ENCODE measurements at places on chromosomes 5 and 9.

DNA sequence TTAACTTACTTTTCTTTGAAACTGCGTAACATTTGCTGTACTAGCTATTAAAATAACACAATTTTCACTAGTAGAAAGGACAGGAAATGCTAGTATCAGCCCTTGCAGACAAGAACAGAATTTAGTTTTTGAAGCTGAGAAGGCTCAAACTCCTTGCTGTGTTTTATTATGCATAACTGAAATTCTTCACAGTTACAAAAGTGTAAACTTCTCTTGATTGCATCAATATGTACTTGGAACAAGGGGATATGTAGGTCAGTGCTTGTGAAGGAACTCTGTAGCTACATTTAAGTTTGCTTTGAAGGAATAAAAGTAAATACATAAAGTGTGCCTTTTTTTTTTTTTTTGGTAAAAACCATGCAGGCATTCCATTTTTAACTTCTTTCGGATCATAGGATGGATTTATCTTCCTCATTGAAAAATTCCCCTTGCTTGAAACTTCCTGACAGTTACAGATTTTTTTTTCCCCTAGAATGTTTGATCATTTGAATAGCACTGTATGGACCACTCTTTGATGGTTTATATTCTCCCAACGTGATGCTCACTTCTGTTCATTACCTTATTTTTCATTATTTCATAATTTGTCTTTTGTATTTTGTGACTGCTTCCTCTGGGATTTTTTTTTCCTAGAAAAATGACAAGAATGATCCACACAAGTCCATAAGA, 94.9 kb upstream of the DAB2 start:
- DNase-seq, result no peak

- no peak for DNase-seq
Observed at GRCh38 chr5:66113160-66113559, 30.9 kb upstream of the SREK1 start.

DNA sequence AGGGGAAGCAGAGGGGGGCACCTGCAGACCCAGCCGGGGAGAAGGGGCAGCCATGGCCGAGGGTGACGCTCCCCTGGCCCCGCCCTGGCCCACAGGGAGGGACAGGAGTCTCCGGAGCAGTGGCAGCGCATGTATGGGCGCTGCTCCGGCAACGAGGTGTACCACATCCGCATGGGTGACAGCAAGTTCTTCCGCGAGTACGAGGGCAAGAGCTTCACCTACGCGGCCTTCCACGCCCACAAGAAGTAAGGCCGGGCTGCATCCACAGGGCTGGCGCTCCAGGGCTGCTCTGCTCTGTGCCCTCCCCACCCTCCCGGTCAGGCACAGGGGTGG, 68.2 kb downstream of the KCNT1 start:
- no peak for DNase-seq

DNA sequence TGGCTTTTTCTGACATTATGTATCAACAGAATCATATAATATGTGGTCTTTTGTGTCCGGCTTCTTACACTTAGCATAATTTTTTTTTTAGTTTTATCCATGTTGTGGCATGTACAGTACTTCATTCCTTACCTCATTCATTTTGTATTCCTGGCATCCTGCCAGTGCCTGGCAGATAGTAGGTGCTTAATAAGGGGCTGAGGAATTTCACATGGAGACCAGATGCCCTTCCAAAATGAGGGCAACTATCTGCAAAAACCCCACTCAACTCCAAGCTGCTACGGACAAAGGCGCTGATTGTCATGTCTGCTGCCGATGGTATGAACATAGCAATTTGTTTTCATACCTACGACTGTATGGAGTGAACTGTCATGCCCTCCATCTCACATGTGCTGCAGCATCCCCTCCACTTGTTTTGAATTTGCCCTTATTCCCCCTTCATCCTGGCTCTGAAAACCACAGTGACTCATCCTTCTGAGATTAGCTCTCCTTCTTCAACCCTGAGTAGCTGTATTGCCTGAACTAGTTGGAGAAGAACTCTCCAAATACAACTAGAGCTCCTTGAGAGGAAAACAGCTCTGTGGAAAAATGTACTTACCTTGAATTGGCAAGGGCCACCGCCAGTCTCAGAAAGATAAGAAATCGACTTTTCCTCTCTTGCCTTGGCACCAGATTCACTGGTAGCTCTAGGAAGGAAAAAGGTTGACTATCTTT, 41.3 kb upstream of the FOXE1 start:
- no peak for DNase-seq

GRCh38 chr5:87627363-87627762, 214.6 kb upstream of the CCNH start:
- no peak for DNase-seq

- DNase-seq, result no peak
Observed at GRCh38 chr5:148949841-148950470, 112.9 kb downstream of the SH3TC2 start.

DNA sequence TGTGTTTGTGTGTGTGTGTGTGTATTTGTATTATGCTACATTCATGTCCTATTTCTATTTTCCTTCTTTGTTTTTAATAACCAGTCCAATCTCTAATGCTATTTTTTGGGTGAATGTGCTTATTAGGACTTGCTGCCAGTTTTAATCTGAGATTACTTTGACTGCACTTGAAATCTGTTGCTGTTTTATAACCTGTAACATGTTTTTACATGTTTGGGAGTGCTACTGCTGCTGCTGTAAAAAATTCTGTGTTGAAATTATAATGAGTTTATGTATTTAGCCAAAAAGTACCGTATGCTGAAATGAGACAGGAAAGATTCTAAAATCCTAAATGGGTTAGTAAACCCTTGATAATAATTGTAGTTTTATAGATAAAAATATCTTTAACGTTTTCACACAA, 104.7 kb upstream of the SSBP2 start:
- DNase-seq, result no peak

DNA sequence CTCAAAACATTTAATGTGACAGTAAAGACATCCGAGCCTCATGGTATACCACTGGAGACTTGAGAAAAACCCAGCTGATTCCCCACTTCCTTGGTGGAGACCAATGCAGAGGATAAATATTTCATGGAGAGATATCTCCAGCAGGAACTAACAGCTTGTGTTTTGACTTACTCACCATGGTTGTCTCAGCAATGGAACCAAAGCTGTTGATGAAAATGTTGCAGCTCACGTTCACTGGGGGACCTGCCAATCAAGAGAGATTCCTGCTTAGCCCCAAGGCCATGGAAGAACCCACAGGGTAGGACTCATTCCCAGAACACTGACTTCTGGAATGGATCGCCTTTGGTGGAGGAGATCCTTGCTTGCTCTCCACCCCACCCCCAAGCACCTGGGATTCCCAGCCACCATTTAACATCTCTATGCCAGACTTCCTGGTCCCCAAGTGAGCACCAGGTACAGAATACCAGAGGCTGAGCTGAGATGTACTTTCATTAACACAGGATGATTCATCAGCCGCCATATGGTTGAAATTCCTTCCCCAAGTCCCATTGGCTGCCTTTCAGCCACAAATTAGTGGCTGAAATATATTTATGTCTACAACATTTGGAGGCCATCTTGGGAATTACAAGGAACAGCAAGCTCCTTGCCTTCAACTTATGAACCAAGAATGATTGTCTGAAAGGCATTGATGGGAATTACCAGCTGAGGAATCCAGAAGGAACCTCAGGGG, 37.9 kb downstream of the GLRA1 start:
- DNase-seq, result no peak

- DNase-seq, result no peak
Observed at GRCh38 chr5:167207081-167207480, 1084.4 kb upstream of the WWC1 start.

DNA sequence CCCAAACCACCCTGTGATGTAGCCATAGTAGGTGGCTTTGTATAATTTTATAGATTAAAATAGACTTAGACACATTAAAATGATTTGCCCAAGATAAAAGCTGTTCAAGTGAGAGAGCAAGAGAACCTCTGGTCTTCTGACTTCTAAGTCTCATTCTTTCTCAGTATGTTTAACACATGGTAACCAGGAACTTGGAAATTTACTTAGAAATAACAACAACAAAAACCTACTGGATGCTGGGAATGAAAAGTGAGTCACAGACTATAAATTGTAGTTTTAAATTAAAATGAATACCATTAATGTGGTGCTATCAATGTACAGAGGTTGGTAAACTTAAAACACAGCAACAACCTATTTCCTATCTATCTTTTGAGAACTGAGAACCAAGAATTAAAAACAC, 30.4 kb downstream of the HMGCR start:
- no peak for DNase-seq

Data from B cell (primary cell).